M059J (cell line): ENCODE measurements at places on chromosomes 3 and 15.

DNA sequence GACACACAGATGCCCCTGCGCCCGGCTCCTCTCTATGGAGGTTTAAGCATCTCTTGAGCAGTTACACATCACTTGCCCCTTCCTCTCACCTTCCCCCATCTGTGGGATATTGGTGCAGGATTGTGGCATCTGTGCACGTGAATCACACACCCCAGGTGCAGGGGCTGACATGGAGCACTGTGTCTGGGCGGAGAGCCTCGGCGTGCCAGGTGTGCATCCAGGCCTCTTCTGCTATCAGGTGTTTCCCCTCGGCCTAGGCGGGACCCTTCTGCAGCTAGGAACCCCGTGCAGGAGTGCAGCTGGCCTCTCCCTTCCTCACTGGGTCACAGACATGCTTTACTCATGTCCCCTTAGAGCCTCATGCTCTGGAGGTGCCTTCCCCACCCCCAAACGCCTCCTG, 33.4 kb upstream of the MUC13 start:
- DNase-seq: no peak

GRCh38 chr15:68962465-68962864, 32.1 kb downstream of the SPESP1 start:
- no peak for DNase-seq

DNA sequence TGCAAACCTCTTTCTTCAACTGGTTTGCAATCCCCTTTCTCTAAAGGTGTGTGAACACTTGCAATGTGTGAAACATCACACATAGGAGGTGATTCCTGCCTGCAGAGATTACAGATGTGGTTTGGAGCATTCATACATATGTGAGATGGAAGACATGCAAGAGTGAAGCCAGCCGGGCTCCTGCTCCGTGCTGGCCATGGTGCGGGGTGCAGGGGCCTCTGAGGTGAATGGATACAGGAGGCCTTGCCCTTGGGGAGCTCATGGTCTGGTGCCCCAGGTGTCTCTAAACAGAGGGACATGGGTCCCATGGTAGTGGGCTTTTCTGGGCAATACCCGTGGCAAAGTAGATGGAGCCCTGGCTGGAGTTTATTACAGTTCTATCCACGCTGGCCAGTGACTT, 6.0 kb downstream of the SLC6A11 start:
- no peak for DNase-seq

DNA sequence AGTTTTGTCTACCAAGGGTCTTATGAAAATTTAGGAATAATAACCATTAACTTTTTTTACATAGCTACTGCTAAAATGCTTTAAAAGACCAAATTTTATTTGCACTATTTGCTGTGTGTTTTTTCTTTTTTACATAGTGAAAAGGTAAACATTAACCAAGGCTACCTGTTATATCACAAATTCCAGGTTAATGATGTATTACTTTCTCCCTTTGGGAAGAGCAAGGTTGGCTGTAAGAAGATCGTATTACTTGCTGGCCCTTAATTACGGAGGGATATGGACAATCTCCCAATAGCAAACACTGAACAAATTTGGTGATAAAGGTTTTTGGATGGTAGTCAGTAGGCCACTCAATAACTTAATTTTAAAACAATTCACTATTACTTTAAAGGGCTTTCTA, 22.4 kb downstream of the LRRC58 start:
- DNase-seq: no peak

- DNase-seq: no peak
These were observed 69.7 kb downstream of the UBE2E2 start for GRCh38 chr3:23272820-23273219.

- no peak for DNase-seq
These were observed 1.5 kb downstream of the CHRNA3 start for GRCh38 chr15:78619022-78619950.
